ENCODE measurements at places on chromosomes 1 and 21.

DNA sequence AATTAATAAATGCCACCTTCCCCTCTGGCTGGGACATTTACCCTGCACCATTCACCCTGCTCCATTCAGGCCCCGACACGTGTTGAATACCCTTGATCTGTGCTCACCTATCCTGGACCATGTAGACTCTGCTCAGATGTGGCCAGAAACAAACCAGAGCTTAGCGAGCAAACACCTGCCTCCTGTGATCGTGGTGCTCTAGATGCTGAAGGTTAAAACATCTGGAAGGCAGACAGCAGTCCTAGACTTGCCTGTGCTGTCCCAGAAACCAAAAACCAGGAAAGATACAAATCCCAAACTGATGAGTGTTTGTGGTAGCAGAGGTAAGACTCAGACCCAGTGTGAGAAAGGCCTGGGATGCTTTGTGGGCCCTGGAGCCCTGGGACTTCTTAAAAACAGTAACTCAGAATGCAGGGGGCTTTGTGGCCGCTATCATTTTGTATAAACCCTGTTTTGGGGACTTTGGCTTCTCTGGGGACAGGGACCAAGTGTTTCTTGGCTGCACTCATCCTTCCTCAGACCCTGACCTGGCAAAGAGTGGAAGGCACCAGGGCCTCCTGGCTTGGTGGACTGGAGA is 99.6 kb downstream of the DMRTB1 start:
- no peak for DNase-seq

DNA sequence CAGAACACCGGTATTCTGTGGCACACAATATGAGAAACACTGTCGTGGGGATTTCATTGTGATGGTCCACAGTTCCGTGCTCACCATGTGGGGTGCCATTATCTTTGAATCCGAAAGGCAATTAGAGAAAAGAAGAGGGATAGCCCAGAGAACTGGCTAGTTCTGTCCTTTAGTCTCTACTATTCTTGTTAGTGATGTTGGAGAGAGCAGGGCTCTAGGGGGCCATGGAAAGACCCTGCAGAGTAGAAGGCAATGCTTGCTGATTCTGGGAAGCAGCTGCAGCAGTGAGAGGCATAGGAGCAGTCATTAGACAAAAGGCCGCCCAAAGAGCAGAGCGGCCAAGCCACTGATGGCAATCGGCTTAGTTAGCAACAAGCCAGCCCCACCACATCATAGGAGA is 146.3 kb downstream of the TSEN15 start:
- DNase-seq: no peak

DNA sequence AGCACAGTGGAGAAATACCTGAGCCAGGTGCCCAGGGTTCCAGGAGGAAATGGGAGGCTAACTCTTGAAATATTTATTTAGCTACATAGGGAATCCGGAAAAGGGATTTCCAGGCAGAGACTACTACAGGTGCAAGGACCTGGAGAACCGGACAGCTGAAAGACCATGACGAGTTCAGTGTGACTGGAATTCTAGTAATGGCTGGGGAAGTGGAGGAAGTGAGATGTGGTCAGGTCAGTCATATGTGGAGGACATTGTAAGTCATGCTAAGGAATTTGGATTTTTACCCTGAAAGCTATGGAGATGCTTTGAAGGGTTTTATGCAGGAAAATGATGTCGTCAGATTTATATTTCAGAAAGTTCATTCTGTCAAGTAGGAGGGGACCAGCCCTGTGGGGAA is 1.8 kb downstream of the CAP1 start:
- no peak for DNase-seq

GRCh38 chr1:180802813-180803212 is 109.9 kb upstream of the KIAA1614 start:
- no peak for DNase-seq

DNA sequence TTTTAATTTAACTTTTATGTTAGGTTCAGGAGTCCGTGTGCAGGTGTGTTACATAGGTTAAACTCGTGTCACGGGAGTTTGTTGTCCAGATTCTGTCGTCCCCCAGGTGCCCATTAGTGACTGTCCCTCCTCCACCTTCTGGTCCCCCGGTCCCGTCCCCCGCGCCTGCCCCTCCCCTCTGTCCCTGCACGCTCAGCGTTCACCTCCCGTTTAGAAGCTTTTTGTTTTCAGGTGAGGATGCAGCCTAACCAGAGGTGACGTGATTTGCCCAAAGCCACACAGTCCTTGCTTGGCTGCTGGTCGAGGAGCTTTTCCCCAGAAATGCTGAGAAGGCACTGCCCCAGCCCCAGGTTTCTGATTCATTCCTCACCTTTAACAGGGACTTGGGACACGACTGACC is 844 bp downstream of the C1orf146 start:
- no peak for DNase-seq

DNA sequence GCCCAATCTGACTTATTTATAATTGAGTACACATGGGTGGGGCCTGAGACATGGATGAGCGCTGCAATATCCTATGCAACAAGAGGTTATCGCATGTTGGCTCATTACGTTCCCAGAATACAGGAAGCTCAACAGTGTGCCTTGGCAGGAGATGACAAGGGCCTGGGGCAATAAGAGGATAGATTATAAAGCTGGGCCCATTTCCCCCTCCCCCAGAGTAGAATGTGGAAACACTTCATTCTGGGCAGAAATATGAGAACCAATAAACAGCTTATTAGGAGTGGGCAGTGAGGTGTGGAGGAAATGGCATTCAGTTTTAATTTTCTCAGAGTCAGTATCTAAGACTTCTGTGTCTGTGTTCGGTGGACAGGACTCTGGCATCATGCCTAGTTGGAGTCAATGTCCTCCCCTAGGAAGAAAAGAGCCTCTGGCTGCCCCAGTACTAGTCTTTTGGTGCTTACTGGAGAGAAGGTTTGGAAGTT is 92.8 kb downstream of the PIK3R3 start:
- DNase-seq: no peak
